Stimulated activated CD8-positive, alpha-beta memory T cell treated with anti-CD3 and anti-CD28 coated beads, Interleukin-4, amount 100 ng/mL, for 1 hour (primary cell): ENCODE measurements at places on chromosomes 5 and 9.

DNA sequence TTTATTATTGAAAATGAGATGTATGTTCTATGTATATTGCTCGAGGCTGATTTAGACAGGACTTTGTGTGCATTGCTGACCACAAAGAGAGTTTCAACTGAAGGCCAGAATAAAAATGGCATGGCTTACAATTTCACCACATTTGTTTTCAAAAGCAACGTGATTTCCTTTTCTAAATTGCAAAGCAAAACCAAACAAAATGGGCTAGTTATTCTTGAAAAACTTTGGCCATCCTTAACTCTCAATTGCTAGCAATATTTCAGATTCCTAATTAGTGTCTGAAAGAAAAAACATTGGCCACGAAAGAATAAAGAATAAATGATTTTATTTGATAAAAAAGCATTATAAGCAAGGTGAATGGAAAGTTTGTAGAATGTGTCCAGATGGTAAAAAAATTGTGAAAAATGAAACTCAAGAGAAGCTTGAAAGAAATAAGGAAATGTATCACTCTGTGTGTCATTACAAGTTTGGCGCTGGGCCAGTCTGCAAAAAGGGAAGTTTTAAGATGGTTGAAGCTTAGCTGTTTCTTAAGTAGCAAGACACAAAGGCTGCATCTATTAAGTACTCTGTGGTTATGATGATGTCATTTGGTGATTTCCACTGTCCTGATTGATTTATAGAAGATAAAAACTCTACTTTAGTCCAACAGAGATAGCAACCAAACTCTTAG, 89.2 kb upstream of the PRLR start:
- no peak for DNase-seq

GRCh38 chr9:72304538-72304937, 60.5 kb downstream of the ZFAND5 start:
- DNase-seq: no peak

DNA sequence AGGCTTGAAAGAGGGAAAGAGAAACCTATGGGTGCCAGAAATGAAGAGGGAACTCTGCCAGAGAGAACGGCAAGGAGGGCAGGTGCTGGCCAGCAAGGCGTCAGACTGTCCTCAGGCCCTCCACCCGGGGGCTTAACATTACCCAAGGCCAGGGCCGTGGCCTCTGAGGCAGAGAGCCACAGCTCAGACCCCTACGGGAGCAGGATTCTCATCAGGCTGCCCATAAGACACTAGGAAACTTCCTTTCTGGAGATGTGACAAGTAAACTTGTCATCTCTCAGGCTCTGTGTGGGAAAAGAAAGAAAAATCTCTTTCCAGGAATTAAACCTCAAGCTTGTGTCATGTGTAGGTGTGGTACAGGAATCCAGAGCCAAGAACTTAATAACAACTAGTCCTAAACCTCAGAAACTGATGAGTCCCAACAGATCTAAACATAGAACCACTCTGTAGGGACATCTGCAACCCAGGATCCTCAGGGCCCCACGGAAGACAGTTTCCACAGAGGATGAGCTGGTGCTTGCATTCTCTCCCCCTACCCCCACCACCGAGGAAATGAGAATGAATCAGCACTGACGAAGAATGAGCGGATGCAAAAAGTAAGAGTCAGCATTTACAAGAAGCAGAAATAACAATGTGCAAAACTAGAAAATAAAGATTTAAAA, 74.3 kb downstream of the DCP2 start:
- DNase-seq: no peak

GRCh38 chr5:96576876-96577275, 85.3 kb upstream of the CAST start:
- no peak for DNase-seq

- no peak for DNase-seq
Measured at GRCh38 chr5:18544421-18544820, 910.2 kb downstream of the TAF11L14 start.

- DNase-seq: no peak
Measured at GRCh38 chr9:18726546-18726945, 252.6 kb downstream of the ADAMTSL1 start.

GRCh38 chr5:139641116-139642080, 6.8 kb upstream of the CXXC5 start:
- no peak for DNase-seq

GRCh38 chr9:81370096-81370495, 319.3 kb downstream of the TLE1 start:
- DNase-seq: no peak

GRCh38 chr9:125747053-125747764, at the start of gene PBX3:
Gene PBX3, plus strand, starts transcription at chr9:125747373.
- DNase-seq: no peak

- no peak for DNase-seq
Measured at GRCh38 chr5:112024769-112025168, 267.8 kb upstream of the NREP start.

DNA sequence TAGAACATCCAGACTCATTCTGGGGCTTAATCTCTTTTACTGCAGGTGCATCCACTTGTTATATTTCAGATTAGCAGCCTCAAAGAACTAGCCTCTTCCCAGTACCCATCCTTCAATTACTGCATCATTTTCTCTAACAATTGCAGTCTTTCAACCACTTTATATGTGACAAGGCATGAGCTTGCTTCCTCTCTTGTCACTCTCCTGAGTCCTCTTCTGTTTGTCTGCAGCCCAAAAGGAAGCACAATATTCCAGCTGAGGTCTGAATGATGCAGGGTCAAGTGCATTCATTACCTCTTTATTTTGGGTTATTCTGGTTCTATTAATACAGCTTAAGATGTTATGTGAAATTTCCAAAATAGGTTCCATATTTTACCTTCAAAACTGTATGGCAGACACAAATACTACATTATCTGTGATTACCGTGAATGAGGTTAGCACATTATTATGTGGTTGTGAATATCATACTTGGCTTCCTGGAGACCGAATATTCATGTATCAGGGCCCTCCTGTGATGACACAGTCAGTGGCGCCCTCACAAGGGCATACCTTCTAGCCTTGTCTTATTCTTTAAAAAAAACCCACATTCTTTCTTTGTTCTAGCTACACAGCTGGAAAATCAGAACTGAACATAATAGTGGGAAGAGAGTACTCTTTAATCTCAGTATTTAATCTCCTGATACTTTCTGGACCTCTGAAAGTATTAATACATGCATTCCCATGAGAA, 323.8 kb downstream of the PDE4D start:
- no peak for DNase-seq

DNA sequence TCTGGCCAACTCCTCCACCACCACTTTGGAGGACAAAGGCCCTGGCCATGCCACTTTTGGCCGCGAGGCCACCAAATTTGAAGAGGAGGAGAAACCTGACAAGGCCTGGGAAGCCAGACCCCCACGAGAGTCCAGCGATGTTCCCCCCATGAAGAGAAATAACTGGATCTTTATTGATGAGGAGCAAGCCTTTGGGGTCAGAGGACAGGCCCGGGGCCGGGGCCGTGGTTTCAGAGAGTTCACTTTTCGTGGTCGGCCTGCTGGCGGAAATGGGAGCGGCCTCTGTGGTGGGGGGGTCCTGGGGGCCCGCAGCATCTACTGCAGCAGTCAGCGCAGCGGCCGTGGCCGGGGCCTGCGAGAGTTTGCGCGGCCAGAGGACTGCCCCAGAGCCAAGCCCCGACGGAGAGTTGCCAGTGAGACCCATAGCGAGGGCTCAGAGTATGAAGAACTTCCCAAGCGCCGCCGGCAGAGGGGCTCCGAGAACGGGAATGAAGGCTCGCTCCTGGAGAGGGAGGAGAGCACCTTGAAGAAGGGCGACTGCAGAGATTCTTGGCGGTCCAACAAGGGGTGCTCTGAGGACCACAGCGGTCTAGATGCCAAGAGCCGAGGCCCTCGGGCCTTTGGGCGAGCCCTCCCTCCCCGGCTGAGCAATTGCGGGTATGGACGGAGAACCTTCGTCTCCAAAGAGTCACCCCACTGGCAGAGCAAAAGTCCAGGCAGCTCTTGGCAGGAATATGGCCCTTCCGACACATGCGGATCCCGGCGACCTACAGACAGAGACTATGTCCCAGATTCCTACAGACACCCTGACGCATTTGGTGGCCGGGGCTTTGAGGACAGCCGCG, 27.4 kb upstream of the POMT1 start:
- DNase-seq: no peak

- no peak for DNase-seq
Measured at GRCh38 chr5:64973215-64973614, 204.5 kb downstream of the CWC27 start.

GRCh38 chr9:116238776-116239340, 85.3 kb downstream of the PAPPA start:
- DNase-seq: no peak

- no peak for DNase-seq
Measured at GRCh38 chr9:128995791-128996190, 32.3 kb downstream of the SH3GLB2 start.

- no peak for DNase-seq
Measured at GRCh38 chr5:141628175-141628788, 8.4 kb downstream of the HDAC3 start.

GRCh38 chr5:116778032-116778431, 203.4 kb upstream of the SEMA6A start:
- no peak for DNase-seq

DNA sequence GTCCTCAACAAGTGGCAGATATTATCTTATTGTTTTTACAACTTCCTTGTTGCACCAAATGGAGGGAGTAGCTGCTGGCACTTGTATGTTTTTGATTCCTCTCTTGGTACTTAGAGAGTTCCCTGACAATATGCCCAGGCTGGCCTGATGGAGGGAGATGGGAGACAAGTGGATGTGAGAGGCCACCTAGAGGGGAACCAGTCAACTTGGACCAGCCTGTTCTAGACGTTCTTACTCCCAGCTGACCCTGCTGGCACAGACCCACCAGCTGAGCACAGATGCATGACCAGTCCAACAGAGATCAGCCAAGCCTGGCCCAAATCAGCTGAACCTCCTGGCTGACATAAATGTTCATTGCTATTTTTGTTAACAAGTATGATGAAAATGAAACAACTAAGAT, 60.9 kb upstream of the GDNF start:
- DNase-seq: no peak

- DNase-seq: peak; percentile 80
Measured at GRCh38 chr9:130107234-130107861, 53.6 kb downstream of the GPR107 start.

DNA sequence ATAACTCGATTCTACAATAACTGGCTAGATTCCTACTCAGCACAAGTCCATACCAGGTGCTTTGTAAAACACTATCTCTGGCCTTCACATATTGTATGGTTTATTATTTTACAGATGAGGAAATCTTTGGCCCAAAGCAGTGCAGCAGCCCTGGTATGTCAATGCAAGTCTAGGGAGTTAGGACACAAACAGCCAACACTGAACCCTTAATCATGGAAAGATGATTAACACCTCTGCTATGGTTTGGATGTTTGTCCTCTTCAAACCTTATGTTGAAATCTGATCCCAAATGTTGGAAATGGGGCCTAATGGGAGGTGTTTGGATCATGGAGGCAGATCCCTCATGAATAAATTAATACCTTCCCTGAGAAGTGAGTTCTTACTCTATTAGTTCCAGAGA, 76.6 kb downstream of the MAPKAP1 start:
- no peak for DNase-seq

- DNase-seq: no peak
Measured at GRCh38 chr5:161857358-161857757, 9.4 kb downstream of the GABRA1 start.

GRCh38 chr5:58156973-58157701, 302.7 kb downstream of the PLK2 start:
- DNase-seq: no peak

GRCh38 chr5:68699966-68700365, 393.8 kb upstream of the SLC30A5 start:
- no peak for DNase-seq

GRCh38 chr5:146818822-146819221, 59.7 kb downstream of the PPP2R2B start:
- DNase-seq: no peak
